NCI-H2029 treated with DMSO at 0.1 percent for 48 hours (cell line): ENCODE measurements at places on chromosomes 7 and 10.
A peak's percentile ranks its signal among the peaks of the same experiment; 100 is the strongest.

- DNase-seq: no peak
These were observed 66.7 kb upstream of the SORCS3 start for GRCh38 chr10:104574427-104574826.

DNA sequence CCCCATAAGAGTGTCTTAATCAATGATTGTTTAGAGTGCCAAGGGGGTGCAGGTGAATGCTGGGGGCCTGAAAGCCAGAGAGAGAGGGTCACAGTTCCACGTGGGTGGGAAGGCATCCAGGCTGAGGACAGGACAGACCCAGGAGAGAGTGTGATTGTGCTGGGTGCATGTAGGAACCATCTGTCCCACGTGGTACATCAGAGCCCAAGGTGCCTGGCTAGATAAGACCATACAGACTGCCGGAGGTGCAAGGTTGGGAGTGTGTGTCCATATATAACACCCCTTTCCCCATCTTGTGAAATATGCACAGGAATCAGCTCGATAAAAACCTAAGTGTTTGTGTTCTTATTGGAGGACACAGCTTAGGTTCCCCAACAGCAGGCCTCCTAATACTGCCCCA, 85.5 kb downstream of the WIPF3 start:
- no peak for DNase-seq

DNA sequence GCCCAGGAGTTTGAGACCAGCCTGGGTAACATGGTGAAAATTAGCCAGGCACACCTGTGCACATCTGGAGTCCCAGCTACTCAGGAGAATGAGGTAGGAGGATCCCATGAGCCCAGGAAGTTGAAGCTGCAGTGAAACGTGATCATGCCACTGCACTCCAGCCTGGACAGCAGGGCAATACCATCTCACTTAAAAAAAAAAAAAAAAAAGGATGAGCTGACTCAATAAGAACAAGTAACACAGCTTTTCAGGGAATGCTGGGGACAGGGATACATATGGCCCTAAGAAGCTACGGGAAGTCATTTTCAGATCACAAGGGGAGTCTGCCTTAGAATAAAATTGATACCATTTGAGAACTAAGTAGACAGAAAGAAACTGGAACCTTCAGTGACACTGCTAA, 41.7 kb downstream of the FAM171A1 start:
- no peak for DNase-seq

DNA sequence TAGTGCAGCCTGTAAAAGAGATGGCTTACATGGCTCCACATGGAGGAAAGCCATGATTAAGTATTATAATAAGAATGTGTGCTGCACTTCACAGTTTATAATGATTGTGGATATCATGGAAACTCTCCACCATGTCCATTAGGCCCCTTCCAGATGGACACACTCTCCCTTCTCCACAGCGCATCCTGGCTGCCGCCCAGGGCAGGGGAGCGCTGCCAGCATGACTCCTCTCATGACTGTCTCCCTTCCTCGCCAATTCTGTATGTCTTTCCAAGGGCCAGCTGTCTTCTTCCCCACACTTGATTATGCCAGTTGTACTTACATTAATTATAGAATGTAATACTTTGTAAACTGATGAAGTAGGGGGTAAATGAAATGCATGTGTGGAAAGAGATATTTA, 259.3 kb upstream of the TMEM72 start:
- DNase-seq: no peak

GRCh38 chr10:100745882-100746783, 751 bp downstream of the PAX2 start:
- DNase-seq: no peak

GRCh38 chr10:16440396-16441133, 3.8 kb downstream of the PTER start:
- DNase-seq: peak; percentile 2

- DNase-seq: no peak
These were observed 53.9 kb downstream of the MINDY4 start for GRCh38 chr7:30824821-30825720.

DNA sequence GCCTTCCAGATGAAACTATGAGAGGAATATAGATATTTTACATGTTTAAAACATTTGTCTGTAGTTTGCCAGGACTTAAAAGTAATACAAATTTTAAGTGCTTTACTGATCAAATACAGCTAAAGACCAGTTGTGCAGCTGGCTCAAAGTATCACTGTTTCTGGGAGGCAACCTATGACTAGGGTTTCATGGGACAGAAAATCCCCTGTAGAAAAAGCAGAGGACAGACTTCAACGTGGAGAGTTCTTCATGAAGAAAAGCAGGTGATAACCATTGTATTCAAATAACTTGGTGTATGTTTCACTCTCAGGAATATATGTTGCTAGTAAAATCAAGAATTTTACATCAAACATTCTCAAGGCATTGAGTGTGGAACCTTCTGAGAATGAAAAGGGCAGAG, 40.9 kb downstream of the PTER start:
- DNase-seq: no peak

DNA sequence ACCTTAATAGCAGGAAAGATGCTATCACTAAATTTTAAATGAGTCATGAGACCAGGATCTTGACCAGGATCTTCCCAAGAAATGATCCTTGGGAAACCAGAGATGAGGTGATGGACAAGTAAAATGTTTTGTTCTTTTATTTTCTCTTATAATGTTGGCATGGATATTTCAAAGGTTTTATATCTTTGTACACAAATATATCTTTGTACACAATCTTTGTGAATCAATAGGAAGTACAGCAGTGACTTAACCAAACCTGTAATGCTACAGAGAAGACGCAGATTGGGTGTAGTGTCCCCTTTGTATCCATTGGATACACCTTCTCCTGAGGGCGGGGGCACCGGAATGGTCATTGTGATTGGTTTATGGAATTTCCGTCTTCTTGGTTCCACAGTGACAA, 180.1 kb upstream of the CCDC6 start:
- no peak for DNase-seq

DNA sequence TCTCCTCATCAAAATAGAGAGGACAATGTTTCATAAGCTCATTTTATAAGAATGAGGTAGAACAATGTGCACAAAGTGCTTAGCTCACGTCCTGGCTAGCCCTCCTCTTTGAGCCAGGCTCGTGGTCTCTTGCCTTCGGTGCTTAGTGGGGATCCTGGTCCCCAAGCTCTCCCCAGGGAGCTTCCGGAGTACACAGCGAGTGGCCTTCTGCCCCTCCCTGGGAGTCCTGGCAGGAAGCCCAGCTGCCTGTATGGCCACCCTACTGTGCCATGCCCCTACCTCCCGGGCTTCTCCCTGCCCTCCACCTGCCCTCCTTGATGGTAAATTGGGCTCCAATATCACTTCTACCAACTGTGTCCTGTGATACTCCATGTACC, 868 bp downstream of the MYO1G start:
- no peak for DNase-seq

- DNase-seq: no peak
These were observed 21.9 kb downstream of the ADCYAP1R1 start for GRCh38 chr7:31074120-31074383.

DNA sequence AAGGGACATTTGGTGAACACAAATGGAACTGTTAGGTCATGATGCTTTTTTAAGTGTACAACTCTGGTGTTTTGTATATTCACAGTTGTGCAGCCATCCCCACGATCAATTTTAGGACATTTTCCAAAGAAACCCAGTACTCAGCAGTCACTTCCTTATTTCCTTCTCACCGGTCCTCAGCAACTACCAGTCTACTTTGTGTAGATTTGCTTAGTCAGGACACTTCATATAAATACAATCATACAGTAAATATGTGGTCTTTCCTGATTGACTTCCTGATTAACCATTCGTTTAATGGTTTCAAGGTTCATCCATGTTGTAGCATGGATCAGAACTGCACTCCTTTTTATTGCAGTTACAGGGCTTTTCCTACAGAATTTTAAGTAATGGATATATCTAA, 14.4 kb downstream of the SGPL1 start:
- DNase-seq: no peak

GRCh38 chr7:21850531-21851285, 95.0 kb downstream of the CDCA7L start:
- DNase-seq: no peak

GRCh38 chr7:74199551-74200355, 10.1 kb upstream of the LAT2 start:
- DNase-seq: no peak

- DNase-seq: no peak
These were observed 166.3 kb downstream of the GRID1 start for GRCh38 chr10:86200269-86200668.

DNA sequence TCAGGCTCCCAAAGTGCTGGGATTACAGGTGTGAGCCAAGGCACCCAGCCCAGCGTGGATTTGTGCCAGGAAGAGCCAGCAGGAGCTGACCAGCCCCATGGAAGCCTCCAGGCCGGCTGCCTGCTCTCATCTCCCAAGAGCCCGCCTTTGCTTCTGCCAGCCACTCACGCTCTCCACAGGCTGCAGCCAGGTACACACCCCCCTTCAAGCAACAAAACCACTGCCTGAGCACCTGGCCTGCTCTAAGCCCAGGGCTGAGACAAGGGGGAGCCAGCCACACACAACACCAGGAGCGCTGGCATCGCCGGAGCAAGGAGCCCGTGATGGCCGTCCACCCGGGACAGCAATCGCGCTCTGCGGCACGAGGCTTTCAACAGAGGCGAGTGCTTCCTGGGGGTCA, 34.5 kb downstream of the MAD1L1 start:
- DNase-seq: peak; percentile 96

DNA sequence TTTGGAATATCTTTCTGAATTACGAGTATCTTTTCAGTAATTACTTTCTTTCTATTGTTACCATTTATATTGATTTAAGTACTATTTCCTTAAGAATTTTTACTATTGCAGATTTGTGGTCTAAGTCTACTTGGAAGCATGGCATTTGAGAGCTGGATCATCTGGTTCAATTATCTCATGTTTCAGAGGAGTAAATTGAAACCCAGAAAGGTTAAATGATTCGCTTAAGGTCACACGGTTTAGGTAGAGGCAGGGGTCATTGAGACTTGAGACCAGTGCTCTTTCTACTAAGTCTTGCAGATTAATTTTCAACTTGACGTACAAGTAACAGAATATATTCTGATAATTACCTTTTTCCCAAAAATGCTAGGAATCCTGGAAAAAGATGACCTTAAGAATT, 109.2 kb upstream of the GLCCI1 start:
- no peak for DNase-seq

- DNase-seq: no peak
These were observed 8.9 kb downstream of the SEC31B start for GRCh38 chr10:100510533-100511308.

- DNase-seq: no peak
These were observed 272.0 kb downstream of the POU6F2 start for GRCh38 chr7:39249635-39250152.

GRCh38 chr10:87961314-87961713, 97.9 kb downstream of the PTEN start:
- DNase-seq: no peak

DNA sequence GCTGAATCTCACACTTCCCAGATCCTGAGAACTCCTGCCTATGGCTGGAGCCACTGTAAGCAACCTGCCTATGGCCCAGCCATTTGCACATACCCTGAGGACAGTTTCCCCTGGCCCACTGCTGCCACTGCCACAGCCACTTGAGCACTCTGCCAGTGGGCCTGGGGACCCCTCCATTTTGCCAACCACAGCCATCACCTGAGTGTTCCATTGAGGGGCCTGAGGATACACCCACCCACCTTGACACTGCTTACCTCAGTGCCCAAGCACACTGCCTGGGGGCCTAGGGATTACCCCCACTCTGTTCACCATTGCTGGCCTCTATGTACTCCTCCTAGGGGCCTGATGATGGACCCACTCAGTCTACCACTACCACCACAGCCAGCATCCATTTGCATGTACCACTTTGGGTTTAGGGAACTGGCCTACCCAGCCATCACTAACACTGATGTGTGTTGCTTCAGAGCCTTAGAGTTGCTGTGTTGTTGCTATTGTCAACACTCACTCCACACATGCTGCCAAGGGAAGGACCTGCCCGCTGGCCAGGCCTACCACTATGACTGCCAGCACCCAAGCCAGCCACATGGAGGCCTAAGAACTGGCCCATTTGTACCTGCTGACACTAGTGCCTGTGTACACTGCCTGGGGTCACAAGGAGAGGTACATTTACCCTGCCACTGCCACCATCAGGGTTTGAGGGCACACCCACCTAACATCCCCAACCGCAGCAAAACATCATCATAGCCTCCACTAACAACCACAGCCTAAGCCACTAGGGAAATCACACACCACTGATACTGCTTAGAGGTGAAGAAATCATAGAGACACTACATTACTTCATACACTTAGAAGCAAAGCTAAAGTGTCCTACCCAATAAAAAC, 45.9 kb upstream of the ANTXRL start:
- no peak for DNase-seq

GRCh38 chr10:16606421-16606820, 84.7 kb upstream of the C1QL3 start:
- DNase-seq: no peak

- no peak for DNase-seq
These were observed 163.2 kb upstream of the GPR26 start for GRCh38 chr10:123502983-123503382.

GRCh38 chr10:4498711-4499251, 327.2 kb upstream of the AKR1E2 start:
- no peak for DNase-seq

DNA sequence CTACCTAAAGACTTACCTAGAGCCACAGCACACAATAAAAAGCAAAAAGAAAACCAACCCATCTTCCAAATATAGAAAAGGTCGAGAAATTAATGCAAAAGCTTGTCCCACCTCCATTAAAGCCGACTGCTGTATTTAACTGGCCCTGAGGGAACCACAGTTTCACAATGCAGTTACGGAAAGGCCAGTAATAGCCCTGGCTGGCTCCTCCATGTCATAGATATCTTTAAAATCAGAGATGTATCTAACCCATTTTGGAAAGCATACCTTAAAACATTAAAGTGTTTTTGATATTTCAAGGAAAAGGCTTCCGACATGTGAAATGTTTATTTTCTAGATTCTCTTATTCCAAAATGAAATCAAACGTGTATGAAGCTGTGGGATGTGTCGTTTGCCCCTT, 23.0 kb downstream of the HDAC9 start:
- DNase-seq: no peak

GRCh38 chr10:17744341-17744861, 7.6 kb upstream of the TMEM236 start:
- no peak for DNase-seq

GRCh38 chr7:131552053-131552452, 4.4 kb downstream of the PODXL start:
- no peak for DNase-seq

GRCh38 chr7:41567731-41568114, 135.2 kb downstream of the INHBA start:
- no peak for DNase-seq

- DNase-seq: no peak
These were observed 20.4 kb upstream of the INPP5F start for GRCh38 chr10:119705434-119705831.

DNA sequence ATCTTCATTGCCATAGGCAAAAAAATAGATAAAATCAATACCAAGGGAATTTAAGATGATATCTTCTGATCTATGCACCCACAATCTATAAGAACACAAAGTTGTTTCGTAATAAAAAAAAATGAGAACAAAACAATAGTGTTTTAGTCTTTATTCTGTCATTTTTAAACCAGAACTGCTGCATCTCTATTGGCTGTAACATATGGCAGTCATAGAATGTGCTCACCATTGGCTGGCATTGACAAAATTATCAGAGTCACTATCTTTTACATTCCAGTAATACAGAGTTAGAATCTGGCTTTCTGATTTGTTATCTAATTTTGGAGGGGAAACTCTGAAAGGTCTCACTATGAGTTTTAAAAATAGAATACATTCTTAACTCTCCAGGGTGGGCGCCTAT, 138.6 kb upstream of the CCDC6 start:
- DNase-seq: no peak
